NCI-H2029 treated with DMSO at 0.1 percent for 48 hours (cell line): ENCODE measurements at places on chromosomes 2 and 18.

GRCh38 chr18:49226243-49227000, 234.0 kb downstream of the DYM start:
- DNase-seq, result no peak

- DNase-seq, result no peak
These were observed 157.4 kb downstream of the ANKRD30B start for GRCh38 chr18:14905350-14905749.

DNA sequence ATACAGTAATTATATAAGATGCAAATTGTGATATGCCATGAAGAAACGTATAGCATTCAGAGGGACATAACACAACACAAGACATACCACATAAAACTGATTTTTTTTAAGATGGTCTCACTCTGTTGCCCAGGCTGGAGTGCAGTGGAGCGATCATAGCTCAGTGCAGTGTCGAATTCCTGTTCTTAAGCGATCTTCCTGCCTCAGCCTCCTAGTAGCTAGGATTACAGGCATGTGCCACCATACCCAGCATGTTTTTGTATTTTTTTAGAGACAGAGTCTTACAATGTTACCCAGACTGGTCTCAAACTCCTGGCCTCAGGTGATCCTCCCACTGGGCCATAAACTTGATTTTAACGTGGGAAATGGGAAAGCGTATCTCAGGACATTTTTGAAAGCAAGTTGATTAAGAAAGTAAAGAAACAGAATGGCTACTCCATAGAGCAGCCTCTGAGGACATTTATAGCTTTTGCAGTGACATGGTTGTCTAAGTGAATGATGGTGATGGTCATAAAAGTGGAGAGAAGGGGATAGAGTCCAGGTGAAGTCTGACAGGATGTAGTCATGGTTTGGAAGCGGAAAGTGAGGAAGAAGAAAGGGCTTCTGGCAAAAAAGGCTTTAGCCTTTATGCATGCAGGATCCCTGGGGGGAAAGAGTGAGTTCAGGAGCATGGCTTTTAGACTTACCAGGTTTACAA, 2.4 kb downstream of the TSGA10 start:
- no peak for DNase-seq

DNA sequence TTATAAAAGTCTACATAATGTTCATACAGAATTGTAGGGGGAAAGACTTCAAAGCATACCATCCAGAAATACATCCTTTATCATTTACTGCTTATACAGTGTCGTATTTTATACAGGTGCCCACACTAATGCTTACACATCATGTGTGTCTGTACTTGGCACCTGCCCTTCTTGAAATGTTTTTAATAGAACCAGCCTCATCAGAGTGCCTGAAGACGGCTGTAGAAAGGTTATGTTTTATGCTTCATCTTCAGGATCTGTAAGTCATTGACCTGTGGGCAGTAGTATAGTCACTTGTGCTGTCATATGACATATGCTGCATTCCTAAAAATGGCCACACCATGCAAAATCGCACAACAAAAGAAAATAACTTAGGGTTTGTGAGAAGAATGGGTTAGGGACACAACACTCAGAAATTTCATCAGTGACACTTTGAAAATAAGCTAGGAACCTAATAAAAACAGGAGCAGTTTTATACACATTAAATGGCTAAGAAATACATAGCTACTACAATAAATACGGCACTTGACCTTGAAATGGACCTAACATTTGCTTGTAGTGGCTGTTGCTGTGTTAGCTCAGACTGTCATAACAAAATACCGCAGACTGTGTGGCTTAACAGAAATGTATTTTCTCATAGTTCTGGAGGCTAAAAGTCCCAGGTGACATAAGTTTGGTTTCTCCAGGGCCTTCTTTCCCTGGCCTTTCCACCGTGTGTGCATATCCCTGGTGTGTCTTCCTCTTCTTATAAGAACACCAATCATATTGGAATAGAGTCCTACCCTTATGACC, 112.6 kb downstream of the CERS6 start:
- DNase-seq, result no peak

DNA sequence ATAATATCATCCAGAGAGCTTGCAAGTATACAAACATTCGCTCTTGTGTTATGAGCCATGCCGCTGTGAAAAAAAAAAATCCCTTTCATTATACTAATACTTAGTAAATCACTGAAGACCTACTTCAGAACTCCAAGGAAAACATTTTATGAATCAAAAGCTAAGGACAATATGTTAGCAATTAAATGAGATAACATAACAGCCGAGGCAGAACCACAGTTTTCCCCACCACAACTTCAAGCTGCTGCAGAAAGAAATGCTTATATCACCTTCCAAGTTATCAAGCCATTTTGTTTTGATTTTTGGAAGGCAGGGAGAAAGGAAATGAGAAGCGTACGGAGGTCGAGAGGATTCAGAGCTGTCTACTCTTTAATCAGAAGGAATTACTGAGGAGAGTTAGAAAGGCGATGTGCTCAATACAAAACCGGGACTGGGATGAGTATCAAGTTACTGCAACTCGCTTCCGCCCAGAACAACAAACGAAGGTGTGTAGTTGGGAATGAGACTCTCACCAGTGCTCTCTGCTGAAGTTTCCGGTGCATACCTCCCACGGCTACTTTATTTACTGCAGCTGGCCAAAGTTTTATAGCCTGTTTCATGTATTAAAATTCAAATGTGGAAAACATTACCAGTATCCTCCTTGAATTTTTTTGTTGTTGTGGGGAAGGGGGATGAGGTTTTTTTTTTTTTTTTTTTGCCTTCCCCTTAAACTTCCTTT, 292.2 kb upstream of the CCDC68 start:
- DNase-seq, result no peak

- DNase-seq, result no peak
These were observed 107.6 kb upstream of the CYRIA start for GRCh38 chr2:16773080-16773713.

DNA sequence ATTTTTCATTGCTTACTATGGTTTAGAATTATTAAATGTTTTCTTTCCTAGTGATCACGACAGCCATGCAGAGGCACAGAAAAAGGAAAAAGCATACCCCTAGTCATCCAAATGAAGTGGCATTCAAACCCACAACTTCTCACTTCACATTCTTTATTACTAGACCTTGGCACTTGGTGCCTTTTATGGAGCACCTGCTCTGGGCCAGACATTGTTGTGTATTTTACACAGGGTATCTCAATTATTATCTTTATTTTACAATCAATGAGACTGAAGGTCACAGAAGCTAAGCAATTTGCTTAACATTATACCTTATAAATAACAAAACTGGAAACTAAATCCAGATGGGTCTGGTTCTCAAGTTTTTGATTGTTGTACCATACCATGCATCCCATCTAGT, 235.3 kb downstream of the LRATD1 start:
- DNase-seq, result peak; percentile 3

- DNase-seq, result no peak
These were observed 14.9 kb downstream of the LPIN2 start for GRCh38 chr18:2997846-2998564.

- DNase-seq, result no peak
These were observed 32.2 kb upstream of the SLC14A1 start for GRCh38 chr18:45691816-45692179.

DNA sequence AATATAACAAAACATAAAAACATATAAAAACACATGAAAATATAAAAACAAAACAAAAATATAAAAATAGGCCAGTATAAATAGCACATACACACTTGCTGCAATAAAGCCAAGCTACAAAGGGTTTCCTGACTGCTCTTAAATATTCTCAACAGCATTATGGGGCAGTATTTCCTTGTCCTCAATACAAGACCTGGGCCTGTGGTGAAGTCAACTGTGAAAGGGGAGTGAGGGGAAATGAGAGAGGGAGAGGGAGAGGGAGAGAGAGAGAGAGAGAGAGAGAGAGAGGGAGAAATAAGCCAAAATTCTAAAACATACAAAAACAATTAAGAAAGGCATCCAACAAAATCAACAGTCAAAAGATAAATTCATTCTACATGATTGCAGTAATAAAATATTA, 82.6 kb upstream of the NEDD4L start:
- DNase-seq, result no peak

DNA sequence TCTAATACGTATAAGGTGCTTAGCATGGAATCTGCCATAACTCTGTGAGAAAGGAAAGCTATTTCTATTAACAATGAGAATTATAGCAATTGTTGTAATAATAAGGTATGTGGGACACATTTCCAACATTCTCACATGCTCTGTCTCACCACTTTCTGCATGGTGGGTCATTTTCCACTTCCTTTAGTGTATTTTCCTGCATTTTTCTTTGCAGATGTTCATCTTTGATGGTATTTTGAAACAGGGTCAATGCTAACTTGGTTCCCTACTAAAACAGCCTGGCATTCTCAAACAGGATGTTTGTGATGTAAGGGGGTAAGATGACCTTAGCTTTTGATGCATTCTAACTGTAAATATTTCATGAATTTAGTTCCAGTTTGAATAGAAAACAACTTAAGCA, 54.7 kb downstream of the MYO1B start:
- DNase-seq, result no peak

- peak; percentile 60 for DNase-seq
These were observed 36.2 kb upstream of the ACAA2 start for GRCh38 chr18:49849331-49850217.

GRCh38 chr2:239388236-239389151, 12.3 kb downstream of the HDAC4 start:
- DNase-seq, result no peak

- peak; percentile 65 for DNase-seq
These were observed 87.8 kb downstream of the PDE11A start for GRCh38 chr2:177984749-177985148.

DNA sequence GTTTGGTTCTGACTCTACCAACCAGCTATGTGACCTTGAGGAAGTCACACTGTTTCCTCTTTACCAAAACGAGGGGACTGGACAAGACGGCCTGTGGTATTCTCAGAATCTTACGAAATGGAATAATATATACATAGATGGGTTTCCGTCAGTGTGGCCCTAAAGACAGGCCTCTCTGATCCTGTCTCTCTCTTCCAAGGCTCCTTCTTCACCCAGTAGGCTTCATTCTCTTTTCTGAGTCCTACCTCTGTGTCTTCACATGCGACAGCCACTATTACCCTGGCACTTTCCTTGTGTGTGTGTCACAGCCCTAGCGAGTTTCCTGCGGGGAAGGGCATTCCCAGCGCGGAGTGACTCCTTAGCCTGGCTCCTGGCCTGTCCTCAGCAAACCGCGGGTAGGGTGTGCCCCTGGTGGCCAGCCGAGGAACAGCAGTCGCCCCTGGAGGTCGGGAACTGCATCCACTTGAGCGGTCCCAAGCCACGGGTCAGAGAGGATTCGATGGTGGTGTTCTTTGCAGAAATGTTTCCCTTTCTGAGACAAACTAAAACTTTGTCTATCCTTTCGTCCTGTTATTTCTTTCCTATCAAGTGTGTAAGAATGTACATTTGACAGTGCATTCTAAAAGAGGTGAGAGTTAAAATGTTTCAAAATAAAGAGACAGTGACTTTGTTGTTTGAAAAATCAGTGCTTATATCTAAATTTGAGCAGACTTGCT, 63.3 kb downstream of the RAB31 start:
- DNase-seq, result no peak

GRCh38 chr18:54223568-54224241, 764 bp downstream of the MBD2 start:
- DNase-seq, result peak; percentile 44

DNA sequence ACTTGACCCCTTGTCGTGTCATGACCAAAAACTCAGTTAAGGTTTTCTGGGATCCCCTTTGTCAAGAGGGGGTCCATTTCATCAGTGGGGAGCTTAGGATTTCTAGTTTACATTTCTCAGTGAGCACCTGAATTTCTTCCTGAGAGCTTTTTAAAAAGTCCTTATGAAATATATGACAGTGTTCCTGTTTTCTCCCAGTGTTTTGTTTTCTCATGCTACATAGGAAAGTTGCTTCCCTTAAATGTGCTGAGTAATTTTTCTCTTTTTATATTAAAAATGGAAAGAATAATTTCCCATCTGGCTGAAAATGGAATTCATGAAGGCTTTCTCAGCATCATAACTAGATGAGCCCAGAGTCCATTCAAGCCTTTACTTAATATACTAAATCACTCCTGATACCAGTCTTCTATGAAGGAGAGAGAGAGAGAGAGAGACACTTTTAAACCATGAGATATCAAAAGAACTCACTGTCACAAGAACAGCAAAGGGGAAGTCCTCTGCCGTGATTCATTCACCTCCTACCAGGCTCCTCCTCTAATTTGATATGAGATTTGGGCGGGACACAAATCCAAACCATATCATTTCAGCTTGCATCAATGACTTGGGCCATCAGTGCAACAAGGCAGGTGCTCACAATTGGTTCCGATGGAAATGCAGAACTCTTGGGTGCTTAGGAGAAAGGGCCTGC, 61.1 kb downstream of the XRCC5 start:
- DNase-seq, result no peak

- peak; percentile 16 for DNase-seq
These were observed at the start of gene MYO1B for GRCh38 chr2:191245046-191245868. Gene MYO1B, plus strand, starts transcription at chr2:191245404. Its CDS starts 31,492 bp downstream, at chr2:191276896.

DNA sequence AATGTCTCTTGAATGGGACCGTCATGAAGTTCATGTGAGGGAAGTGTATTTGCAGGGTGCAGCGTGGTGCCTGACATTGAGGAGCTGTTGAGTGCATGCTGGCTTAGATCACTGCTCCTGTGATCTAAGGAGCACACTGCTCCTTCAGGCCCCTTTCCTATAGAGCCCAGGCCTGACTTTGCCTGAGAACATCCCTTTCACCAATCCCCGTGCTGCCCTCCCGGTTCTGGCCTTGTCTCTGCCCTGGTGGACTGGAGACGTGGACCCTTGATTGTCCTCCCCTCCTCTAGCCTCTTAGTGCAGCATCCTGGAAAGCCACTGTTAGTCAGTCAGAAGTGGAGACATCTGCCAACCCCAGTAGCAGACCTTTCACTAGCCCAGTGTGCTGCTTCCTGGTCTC, 323.6 kb upstream of the HS6ST1 start:
- DNase-seq, result no peak

DNA sequence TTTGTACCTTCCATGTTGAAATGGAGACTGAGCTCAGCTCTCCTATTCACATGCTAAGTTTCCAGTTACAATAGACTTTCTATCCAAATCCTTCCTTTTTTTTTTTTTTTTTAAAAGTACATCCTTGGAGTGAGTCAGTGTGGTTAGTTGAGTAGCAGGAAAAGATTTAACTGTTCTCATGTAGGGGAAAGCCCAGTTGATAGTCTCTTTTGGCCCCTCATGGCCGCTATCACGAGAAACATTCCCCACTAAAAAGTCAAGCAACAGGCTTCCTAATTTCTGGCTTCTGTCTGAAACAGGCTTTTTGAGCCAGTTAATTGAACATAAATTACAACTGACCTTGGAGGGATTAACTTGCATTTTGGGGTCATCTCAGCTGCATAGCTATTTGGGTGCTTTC, 161.3 kb downstream of the MEIS1 start:
- no peak for DNase-seq

DNA sequence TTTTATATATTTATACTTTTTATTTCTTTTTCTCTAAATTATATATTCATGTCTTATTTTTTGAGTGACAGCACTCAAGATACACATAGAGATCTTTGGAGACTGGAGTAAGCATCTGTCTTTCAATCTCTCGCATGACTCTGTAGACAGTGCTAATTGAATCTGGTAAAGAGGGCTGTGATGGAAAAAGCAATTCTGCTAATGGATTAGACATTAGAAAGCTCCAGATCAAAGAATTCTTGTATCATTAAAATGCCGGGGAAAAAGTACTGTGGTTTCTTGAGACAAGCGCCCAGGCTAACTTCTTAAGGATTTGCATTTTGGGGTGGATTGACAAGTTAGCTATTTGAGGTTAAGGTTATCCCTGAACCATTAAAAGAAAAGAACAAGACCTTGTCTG, 383.1 kb upstream of the TNP1 start:
- DNase-seq, result no peak

GRCh38 chr18:24220318-24220688, 81.4 kb downstream of the CABYR start:
- no peak for DNase-seq

GRCh38 chr2:23536326-23536725, 151.3 kb downstream of the KLHL29 start:
- no peak for DNase-seq
